ENCODE measurements at places on chromosomes 13 and 19. TPM values are rescaled to one million over a fixed set of nuclear protein-coding genes. Genes with fewer than 3 reads are reported as not detected.

CDX2 gene
- not detected for total RNA-seq

WTIP gene
- total RNA-seq = 19.3 TPM

RNF225 gene
- total RNA-seq = not detected

SPRED3 gene
- total RNA-seq = 0.09 TPM

ZNF296 gene
- total RNA-seq = 0.13 TPM

SHD gene
- total RNA-seq = 40.1 TPM

CCDC106 gene
- 5.3 TPM for total RNA-seq

DNA sequence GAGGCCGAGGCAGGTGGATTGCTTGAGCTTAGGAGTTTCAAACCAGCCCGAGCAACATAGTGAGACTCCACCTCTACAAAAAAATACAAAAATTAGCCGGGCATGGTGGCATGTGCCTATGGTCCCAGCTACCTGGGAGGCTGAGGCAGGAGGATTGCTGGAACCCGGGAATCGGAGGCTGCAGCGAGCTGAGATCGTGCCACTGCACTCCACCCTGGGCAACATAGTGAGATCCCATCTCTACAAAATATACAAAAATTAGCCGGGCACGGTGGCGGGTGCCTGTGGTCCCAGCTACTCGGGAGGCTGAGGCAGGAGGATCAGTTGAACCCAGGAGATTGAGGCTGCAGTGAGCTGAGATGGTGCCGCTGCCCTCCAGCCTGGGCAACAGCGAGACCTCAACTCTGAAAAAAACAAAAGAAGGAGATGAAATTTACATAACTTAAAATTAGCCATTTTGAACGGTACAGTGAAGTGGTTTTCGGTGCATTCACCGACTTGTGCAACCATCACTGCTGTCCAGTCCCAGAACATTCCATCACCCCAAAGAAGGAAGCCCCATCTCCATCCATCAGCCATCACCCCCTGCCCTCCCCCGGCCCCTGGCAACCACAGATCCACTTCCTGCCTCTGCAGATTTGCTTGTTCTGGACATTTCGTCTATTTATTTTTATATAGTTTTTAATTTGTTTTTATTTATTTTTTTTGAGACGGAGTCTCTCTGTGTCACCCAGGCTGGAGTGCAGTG is 1.6 kb upstream of the AZU1 start:
- no peaks in the 10 kb centered on the region for H3K36me3 ChIP-seq
- DNase-seq = no peak
- no peaks in the 10 kb centered on the region for H3K4me1 ChIP-seq
- H3K4me3 ChIP-seq = no peak overlapping the region

DNA sequence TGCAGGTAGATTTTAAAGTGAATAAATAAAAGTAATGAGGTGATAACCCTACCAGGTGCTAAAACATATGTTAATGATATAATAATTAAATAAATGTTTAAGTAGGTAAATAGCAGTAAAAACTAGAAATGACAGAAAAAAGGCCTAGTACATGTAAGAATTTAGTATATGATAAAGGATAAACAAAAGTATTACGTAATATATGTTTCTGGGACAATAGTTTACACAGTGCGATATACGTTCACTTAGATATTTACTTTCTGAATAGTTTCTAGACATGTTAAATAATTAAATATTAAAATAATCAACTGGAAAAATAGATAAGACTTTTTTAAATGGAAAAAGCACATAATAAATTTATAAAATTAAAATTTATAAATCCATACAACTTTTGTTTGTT is 340.9 kb downstream of the LIG4 start:
- H3K4me1 ChIP-seq = no peaks in the 10 kb centered on the region
- H3K27ac ChIP-seq = no peak overlapping the region
- no peak for DNase-seq
- no peaks in the 10 kb centered on the region for H3K36me3 ChIP-seq

GRCh38 chr13:75366380-75367280 is 115.3 kb downstream of the TBC1D4 start:
- H3K4me3 ChIP-seq = no peak overlapping the region
- peaks cover 5% of the 10 kb centered on the region for H3K4me1 ChIP-seq
- no peak for DNase-seq
- H3K27ac ChIP-seq = no peak overlapping the region
- H3K36me3 ChIP-seq = peaks cover 5% of the 10 kb centered on the region
- H3K27me3 ChIP-seq = no peaks in the 10 kb centered on the region

DNA sequence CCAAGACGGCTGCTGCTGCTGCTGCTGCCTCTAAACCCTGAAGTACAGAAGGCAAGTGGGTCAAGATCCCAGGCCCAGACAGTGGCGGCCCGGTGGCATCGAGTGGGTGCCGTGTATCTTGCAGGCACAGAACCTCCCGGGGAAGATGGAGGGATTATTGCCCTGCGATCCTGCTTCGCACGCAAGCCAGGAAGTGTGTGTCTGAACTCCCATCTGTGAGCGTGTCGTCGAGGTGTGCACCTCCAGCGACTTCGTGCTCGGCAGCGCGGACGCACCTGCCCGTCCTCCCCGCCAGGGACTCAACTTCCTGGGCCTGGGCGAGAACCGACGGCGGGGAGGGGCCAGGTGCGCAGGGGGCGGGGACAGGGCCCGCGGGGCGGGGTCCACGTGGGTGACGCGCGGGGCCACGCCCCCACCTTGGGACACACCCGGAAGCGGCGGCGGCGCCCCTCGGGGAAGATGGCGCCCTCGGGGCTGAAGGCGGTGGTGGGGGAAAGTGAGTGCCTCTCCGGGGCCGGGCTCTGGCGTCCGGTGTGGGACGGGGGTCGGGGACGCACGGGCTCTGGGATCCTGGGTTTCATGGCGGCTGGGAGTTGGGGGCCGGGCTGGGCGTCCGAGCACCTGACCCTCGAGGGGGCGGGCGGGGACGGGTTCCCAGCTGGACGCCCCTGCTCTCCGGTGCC is at the start of gene STXBP2:
STXBP2 (plus strand) TSS at position 420 of the 683 bp plus-strand sequence; CDS start at position 460, 40 bp downstream.
- H3K27me3 ChIP-seq = peaks cover 27% of the 10 kb centered on the region
- peaks cover 7% of the 10 kb centered on the region for H3K36me3 ChIP-seq
- H3K27ac ChIP-seq = peak within 1 kb of the TSS; percentile 3
- no peak for DNase-seq
- H3K4me1 ChIP-seq = no peaks in the 10 kb centered on the region
- peak within 1 kb of the TSS; percentile 27 for H3K4me3 ChIP-seq

DNA sequence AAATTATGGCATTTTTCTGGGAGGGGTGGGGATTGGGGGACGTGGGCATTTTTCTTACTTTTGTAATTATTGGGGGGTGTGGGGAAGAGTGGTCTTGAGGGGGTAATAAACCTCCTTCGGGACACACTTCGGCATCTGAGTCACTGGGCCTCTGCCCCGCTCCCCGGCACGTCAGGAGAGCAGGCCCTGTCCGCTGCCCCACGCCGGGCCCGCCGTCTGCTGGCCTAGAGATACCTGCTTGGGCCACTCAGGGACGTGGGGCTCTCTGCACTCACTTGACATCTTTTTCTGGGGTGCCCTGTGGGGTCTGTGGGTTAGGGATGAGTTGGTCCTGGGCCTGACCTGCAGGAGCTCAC is 3.5 kb upstream of the FTL start:
- no peak overlapping the region for H3K27ac ChIP-seq
- no peak for DNase-seq
- no peaks in the 10 kb centered on the region for H3K27me3 ChIP-seq
- H3K4me3 ChIP-seq = no peak overlapping the region
- H3K36me3 ChIP-seq = peaks cover 15% of the 10 kb centered on the region
- H3K4me1 ChIP-seq = peaks cover 32% of the 10 kb centered on the region

- no peak overlapping the region for H3K27ac ChIP-seq
- H3K4me3 ChIP-seq = no peak overlapping the region
- H3K27me3 ChIP-seq = no peaks in the 10 kb centered on the region
Measured at GRCh38 chr13:101267656-101268055, 148.7 kb downstream of the NALCN start.

DNA sequence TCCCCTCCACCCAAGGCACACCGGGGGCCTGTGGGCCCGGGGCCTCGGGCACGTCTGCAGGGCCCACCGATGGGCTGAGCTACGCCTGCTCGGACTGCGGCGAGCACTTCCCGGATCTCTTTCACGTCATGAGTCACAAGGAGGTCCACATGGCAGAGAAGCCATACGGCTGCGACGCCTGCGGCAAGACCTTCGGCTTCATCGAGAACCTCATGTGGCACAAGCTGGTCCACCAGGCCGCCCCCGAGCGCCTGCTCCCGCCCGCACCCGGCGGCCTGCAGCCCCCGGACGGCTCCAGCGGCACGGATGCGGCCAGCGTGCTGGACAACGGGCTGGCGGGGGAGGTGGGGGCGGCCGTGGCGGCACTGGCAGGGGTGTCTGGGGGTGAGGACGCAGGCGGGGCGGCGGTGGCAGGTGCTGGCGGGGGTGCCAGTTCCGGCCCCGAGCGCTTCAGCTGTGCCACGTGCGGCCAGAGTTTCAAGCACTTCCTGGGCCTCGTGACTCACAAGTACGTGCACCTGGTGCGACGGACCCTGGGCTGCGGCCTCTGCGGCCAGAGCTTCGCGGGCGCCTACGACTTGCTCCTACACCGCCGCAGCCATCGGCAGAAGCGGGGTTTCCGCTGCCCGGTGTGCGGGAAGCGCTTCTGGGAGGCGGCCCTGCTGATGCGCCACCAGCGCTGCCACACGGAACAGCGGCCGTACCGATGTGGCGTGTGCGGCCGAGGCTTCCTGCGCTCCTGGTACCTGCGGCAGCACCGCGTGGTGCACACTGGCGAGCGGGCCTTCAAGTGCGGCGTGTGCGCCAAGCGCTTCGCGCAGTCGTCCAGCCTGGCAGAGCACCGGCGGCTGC is 8.6 kb downstream of the ZNF784 start:
- no peak overlapping the region for H3K27ac ChIP-seq
- H3K4me3 ChIP-seq = no peak overlapping the region
- DNase-seq = no peak
- H3K27me3 ChIP-seq = no peaks in the 10 kb centered on the region
- peaks cover 8% of the 10 kb centered on the region for H3K4me1 ChIP-seq
- peaks cover 30% of the 10 kb centered on the region for H3K36me3 ChIP-seq

DNA sequence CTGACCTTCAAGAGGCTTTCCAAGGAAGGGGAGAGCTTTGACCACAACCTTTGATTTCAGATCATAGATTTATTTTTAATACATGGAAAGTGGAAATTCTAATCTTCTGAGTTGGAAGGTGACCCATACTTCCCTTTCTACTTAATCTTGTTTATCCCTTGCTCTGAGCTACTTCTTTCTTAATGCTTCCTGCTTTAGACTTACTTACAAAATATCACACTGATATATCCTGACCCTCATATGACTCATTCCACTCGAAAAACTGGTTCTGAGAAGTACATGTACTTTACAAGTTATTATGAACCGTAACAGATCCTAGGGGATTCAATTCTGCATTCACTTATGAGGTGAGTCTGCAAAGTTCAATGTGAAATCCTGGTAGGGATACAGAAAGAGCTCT is 76.2 kb upstream of the IRS2 start:
- H3K27me3 ChIP-seq = peaks cover 3% of the 10 kb centered on the region
- no peaks in the 10 kb centered on the region for H3K4me1 ChIP-seq
- no peaks in the 10 kb centered on the region for H3K36me3 ChIP-seq
- H3K4me3 ChIP-seq = no peak overlapping the region
- no peak for DNase-seq

DNA sequence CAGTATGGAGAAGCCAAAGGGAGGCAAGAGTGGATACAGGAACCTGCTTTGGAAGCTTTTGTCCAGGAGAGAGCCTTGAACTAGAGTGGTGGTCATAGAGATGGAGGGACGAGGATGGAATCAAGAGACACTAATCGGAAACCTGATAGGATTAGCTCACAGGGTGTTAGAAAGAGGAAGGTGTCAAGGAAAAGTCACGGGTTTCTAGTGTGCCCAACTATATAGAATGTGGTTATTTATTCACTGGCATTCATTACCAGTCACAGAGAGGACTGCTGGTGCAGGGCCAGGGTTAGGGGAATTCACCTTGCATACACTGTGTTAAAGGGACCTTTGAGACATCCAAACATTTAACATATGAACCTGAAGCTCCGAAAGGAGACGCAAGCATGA is 43.4 kb upstream of the URAD start:
- no peaks in the 10 kb centered on the region for H3K36me3 ChIP-seq
- peak; percentile 13 for DNase-seq
- no peak overlapping the region for H3K27ac ChIP-seq
- H3K4me3 ChIP-seq = no peak overlapping the region
- H3K27me3 ChIP-seq = peaks cover 4% of the 10 kb centered on the region

- no peak overlapping the region for H3K4me3 ChIP-seq
- no peak overlapping the region for H3K27ac ChIP-seq
- peaks cover 21% of the 10 kb centered on the region for H3K36me3 ChIP-seq
- no peaks in the 10 kb centered on the region for H3K4me1 ChIP-seq
- no peak for DNase-seq
- no peaks in the 10 kb centered on the region for H3K27me3 ChIP-seq
Measured at GRCh38 chr19:11942008-11942842, 17.3 kb downstream of the ZNF700 start.

DNA sequence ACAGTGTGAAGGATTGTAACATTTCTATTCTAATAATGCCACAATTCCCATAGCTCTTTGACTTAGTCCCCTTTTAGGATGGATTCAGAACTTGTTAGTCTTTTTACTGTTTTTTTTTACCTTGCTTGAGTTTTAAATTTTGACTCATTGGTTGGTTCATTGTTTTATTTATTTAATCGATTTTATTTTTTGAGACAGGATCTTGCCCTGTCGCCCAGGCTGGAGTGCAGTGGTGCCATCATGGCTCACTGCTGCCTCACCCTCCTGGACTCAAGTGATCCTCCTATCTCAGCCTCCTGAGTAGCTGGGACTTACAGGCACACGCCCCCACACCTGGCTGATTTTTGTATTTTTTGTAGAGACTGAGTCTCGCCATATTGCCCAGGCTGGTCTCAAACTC is 5.1 kb upstream of the RNF113B start:
- no peak overlapping the region for H3K27ac ChIP-seq
- no peak overlapping the region for H3K4me3 ChIP-seq
- H3K27me3 ChIP-seq = no peaks in the 10 kb centered on the region
- peaks cover 1% of the 10 kb centered on the region for H3K36me3 ChIP-seq

- H3K36me3 ChIP-seq = no peaks in the 10 kb centered on the region
- H3K4me1 ChIP-seq = no peaks in the 10 kb centered on the region
- H3K27me3 ChIP-seq = no peaks in the 10 kb centered on the region
- H3K27ac ChIP-seq = no peak overlapping the region
- no peak for DNase-seq
Measured at GRCh38 chr13:90552702-90553101, 794.8 kb upstream of the MIR17HG start.

DNA sequence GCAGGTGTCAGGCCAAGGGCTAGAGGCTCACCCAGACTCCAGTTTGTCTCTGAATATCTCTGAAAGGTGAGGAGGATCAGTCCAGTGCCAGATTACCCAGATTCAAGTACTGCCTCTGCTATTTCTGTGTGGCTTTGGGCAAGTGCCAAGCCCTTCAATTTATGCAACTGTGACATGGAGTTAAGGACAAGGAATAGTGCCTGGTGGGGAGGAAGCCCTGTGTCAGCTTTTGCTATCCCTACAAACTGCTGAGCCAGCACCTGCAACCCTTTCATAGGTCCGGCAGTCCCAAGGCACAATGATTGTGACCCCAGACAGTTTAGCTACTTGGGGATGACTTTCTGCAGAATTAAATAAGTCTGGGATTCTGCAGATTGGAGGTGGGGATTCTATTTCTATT is 123.0 kb downstream of the KL start:
- no peaks in the 10 kb centered on the region for H3K27me3 ChIP-seq
- no peak overlapping the region for H3K4me3 ChIP-seq
- H3K27ac ChIP-seq = peak overlapping the region; percentile 84
- peaks cover 21% of the 10 kb centered on the region for H3K36me3 ChIP-seq
